NCI-H1092 (cell line): ENCODE measurements at places on chromosomes 5 and 9.
A peak's percentile ranks its signal among the peaks of the same experiment; 100 is the strongest.

- DNase-seq, result no peak
Measured at GRCh38 chr5:140549237-140550144, 2.0 kb downstream of the EIF4EBP3 start.

DNA sequence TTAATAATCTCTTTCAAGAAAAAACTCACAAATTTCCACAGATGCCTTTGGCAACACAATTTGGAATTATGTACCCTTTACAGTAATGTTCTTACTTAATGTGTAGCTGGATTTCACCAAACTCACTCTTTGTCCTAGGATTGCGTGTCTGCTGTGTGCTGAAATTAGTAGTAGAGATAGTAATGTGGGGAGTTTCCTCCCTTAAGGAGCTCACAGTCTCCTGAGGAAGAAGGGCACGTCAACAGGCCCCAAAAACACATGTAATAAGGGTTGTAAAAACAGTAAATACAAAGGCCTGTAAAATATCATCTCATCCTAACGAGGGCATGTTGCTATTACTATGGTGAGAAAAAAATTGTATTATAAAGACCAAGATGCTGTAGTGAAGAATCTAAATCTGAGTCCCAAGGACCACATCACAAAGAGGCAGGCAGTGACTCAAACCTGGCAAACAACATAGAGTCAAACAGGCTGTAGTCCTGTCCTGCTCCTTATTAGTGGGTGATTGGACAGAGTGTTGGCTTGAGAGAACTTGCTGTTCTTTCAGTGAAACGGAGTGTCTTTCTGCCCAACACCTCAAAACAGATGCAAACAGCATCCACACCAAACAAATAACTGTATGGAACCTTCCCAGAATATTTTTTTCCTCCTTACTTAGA is 83.2 kb upstream of the PAPPA start:
- DNase-seq, result no peak

DNA sequence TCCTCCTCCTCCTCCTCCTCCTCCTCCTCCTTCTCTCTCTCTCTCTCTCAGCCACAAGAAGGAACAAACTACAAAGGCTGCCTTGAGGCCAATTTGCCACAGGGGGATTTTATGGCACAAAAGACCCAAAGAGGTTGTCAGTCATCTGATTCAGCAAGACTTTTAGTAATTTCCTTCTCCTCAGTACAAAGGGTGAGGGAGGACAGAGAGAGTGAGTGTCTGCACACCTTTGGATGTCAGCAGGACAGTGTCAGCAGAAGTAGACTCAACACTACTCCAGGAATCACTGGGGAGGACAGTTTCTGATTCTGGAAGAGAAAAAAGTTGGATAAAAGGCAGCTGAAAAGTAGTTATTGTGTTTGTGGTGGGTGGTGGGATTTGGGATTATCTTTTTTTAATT is 13.6 kb downstream of the TIMD4 start:
- DNase-seq, result no peak

- no peak for DNase-seq
Measured at GRCh38 chr9:107932046-107932445, 442.5 kb upstream of the KLF4 start.

GRCh38 chr5:25006734-25007133 is 362.0 kb upstream of the CDH10 start:
- DNase-seq, result peak; percentile 7

GRCh38 chr5:143933451-143933850 is 121.5 kb downstream of the HMHB1 start:
- DNase-seq, result no peak
